ENCODE measurements at places on chromosomes 1 and 21.

DNA sequence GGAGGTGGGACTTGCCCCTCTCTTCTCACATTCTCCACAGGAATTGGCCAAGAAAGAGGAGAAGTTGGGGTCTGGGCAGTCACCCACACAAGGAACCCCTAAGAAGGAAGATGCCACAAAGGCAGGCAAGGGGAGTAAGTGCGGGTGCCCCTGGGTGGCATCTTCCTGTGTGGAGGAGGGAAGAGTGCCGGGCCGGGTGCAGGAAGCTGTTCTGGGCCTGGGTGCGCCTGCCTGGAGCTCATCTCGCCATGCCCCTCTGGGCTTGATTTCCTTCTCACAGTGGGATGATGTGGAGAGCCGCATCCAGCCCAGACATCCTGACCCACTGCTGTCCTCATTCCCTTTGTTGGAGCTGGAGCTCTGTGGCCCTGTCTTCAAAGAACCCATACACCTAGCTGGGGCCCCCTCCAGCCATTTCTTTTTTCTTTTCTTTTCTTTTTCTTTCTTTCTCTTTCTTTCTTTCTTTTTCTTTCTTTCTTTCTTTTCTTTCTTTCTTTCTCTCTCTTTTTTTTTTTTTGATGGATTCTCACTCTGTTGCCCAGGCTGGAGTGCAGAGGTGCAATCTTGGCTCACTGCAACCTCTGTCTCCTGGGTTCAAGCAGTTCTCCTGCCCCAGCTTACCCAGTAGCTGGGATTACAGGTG is 9.3 kb downstream of the LRRC71 start:
- no peak for DNase-seq

GRCh38 chr1:3588395-3588794 is 22.9 kb downstream of the MEGF6 start:
- no peak for DNase-seq

GRCh38 chr1:87196110-87196827 is 132.4 kb upstream of the LMO4 start:
- no peak for DNase-seq

GRCh38 chr21:44625756-44626155 is 1.1 kb upstream of the KRTAP10-9 start:
- DNase-seq: no peak

DNA sequence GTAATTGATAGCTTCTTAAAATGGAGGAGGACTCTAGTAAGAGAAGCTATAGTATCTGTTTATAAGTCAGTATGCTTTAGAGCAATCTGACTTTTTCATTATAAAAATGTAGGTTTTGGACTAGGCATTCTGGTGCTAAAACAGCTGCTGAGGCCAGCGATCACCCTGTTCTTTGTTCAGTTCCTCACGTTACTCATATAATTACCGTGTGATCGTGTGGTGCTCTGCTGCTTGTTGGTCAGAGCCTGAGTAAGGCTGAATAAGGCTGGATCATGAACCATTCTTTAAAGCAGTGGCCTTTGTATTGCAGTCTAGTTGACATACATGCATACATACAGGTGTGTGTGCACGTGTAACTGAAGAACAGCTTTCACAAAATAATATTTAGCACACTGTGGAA is 25.2 kb downstream of the CDC42 start:
- no peak for DNase-seq

DNA sequence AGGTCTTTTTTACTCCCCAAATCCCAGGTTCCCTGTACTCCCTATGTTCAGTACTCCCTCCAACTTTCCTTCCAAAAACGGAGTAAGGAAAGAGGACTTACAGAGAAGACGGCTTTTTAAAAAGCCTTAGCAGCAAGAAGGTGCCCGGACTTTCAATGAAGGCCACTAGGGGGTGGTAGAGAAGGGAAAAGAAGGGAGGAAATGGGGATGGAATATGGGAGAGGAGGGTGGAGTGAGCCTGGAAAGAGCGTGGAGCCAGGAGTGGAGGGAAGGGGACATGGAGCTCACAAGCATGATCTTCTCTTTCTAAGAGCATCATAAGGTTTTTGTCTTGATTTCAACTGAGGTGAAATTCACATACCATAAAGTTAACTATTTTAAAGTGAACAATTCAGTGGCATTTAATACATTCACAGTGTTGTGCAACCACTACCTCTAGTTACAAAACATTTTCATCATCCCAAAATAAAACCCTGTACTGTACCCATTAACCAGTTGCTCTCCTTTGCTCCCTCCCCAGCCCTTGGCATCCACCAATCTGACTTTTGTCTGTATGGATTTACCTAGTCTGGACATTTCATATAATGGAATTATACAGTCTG is 129.9 kb downstream of the ZNF281 start:
- DNase-seq: no peak

DNA sequence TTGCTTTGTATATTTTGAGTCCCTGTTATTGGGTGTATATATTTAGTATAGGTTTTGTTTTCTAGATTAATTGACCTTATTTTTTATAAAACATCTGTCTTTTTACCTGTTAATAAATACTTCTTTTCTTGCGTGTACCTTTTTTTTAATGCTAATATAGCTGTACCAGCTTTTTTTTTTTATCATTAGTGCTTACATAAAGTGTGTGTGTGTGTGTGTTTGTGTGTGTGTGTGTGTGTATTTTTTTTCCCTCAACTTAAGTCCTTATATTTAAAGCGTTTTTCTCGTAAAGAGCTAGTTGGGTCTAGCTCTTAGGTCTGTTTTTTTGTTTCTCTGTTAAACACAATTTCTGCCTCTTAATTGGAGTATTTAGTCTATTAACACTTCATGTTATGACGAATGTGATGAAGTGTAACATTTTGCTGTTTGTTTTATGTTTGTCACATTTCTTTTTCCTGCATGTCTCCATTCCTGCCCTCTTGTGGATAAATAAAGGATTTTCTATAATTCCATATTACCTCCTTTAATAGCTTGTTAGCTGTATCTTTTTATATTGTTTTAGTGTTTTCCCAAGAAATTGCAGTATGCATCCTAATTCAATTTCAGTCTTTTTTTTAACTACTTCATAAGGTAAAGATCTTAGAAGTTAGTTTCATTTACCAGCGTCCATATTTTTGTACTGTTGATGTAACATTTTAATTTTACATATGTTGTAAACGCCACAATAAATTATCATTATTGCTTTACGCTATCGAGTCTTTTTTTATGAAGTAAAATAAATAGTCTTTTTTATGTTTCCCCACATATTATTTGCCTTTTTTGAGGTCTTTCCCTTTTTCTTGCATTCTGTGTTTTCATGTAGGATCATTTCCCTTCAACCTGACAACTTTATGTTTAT is 4.3 kb downstream of the PRMT2 start:
- DNase-seq: peak; percentile 10

GRCh38 chr1:226875641-226876295 is 5.4 kb downstream of the PSEN2 start:
- no peak for DNase-seq

GRCh38 chr21:33368124-33368523 is 35.1 kb upstream of the IFNGR2 start:
- no peak for DNase-seq

DNA sequence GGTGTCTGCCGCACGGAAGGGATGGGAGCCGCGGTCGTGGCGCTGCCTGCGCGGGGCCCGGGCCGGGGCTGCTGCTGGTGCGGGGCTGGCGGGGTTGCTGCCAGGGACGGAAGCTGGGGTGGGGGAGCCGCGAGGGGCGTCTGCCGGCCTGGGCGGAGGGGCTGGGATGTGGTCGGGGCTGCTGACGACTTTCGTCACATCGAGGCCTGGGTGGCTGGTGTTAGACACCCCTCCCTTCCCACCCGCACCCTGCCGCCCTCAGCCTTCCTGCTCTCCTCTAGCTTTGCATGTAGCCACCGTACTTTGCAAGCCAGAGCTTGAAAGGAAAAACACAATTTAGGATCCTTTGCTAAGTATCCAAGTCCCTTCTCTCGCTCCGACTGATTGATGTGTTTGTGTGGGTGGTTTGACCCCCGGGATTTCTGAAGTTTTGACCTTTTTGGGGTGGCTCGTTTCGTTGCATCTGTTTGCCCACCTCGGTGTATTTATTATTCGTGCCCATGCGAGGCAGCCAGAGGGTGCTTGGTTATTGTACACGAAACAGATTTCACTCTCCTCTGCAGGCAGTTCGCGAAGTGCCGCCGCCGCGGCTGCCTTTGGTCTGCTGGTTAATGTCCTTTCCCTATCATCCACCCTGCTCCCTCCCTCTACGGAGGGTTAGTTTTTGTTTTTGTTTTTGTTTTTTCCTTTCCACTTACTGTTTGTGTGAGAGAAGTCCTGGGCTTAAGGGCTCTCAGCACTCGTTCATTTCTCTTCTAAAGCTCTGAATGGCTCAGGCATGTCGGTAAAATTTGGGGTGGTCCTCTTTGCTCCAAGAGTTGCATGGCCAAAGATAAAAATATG is 868 bp downstream of the C1orf21 start:
- DNase-seq: no peak

GRCh38 chr21:17765207-17765606 is 53.9 kb downstream of the C21orf91 start:
- no peak for DNase-seq

- DNase-seq: no peak
Measured at GRCh38 chr1:242162140-242162539, 163.2 kb upstream of the MAP1LC3C start.

- DNase-seq: no peak
Measured at GRCh38 chr21:33760641-33761440, 118.5 kb downstream of the ITSN1 start.

DNA sequence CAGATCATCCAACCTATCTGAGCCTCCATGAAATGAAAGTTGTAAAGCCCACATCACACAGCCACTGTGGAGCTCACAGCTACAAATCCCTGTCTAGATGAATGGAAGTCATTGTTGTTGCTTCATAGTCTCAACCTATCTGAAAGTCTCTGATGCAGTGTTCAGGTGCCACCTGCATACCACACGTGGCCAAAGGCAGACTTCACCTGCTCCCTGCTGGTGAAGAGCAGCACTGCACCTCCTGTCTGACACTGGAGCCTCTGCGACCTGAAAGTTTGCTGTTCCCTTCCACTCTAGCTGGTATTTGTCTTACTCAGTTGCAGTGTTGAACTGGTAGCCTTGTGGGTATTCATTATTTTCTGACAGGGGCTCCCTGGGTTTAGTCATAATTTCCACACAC is 18.4 kb downstream of the LORICRIN start:
- no peak for DNase-seq

GRCh38 chr1:240808381-240808780 is 196.4 kb upstream of the GREM2 start:
- DNase-seq: no peak

GRCh38 chr1:174204697-174205308 is 45.5 kb downstream of the RABGAP1L start:
- no peak for DNase-seq

- no peak for DNase-seq
Measured at GRCh38 chr1:79903321-79903720, 896.8 kb upstream of the ADGRL4 start.

- no peak for DNase-seq
Measured at GRCh38 chr1:147608596-147608995, 61.7 kb downstream of the ACP6 start.

GRCh38 chr1:58745117-58745516 is 38.7 kb downstream of the JUN start:
- no peak for DNase-seq

- no peak for DNase-seq
Measured at GRCh38 chr21:44463724-44464123, 8.4 kb downstream of the LRRC3 start.

DNA sequence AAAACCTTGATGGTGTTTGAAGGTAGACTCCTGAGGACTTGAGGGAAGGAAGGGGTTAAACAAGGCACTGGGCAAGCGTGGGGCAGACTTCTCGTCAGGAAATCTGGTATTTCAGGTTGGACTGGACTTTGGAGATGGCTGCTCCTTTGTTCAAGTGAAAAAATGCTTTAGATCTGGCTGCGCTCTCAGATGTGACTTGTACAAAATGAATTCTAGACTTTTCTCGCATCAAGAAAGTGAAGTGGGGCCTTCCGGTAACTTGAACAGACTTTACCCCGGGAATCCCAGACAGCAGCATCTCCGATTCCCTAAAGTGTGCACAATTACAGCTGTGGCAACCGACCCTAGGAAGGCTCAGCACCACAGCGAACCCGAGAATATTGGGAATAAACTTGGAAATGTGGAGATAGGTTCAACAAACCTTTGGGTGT is 44.3 kb upstream of the ERRFI1 start:
- no peak for DNase-seq

DNA sequence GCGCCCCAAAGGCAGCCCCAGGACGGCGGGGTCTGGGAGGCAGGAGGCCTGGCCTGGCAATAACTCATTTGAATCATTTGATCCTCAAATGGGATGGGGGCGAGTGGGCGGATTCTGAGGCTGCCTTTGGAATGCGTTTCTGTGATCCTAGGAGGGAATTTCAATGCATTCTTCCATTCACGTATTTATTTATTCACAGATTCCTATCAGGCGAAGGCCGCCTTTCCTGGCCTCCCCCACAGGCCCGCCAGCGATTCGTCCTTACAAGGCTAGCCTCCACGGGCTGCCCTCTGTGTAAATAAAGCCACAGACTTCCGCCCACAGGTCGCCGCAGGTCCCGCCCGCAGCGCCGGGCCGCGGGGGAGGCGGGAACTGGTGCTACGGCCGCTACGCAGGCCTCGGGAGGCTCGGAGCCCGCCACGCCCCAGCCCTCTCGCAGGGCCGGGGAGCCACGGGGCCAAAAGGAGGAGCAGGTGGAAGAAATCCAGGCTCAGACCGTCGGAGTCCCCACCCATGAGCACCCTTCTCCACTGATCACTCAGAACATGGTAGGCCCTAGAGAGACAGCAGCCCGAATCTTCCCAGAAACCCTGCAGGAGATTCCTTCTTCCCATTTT is 31.3 kb upstream of the JUN start:
- DNase-seq: peak; percentile 20

DNA sequence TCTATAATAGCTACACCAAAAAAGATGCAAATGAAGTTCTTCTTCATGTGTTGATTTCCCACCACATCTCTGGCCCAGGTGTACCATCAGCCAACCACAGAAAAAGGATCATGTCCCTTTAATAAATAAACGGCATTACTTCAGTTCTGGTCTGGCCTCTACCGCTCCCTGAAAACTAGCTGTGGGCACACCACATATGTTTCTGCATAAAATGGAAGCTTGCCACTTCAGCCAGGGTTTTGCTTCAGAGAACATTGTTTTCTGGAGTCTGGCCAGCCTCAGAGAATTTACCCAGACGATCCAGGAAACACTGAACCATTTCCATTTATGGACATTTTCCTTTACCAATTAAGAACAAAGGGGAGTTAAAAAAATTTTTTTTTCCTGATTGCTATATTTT is 5.8 kb upstream of the LAMC2 start:
- peak; percentile 52 for DNase-seq

Measured in skin of body (tissue), 3 donors.